KG1 (cell line): ENCODE measurements at places on chromosomes 3 and 15.

- DNase-seq = no peak
Observed at GRCh38 chr3:38059591-38059990, 20.6 kb downstream of the DLEC1 start.

GRCh38 chr3:117903226-117903625 lies 1131.4 kb downstream of the IGSF11 start:
- DNase-seq = no peak

DNA sequence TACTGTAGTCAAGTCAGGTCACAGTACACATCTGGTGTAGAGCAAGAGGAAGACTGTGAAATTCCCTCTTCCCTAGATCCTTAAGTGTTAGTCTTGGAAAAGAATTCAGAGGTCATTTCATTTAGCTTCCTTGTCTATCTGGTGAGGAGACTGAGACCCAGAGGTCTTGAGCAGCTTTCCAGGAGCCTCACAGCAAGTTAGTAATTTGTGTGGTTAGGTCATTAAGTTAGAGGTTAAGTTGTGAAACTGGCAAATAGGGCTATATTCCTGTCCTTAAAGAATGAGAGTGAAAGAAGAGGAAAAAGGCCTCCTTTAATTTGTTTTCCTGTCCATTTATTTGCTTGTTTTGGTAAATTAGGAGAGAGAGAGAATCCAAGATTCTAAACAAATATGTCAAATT lies 9.0 kb downstream of the PODXL2 start:
- no peak for DNase-seq

GRCh38 chr3:14691239-14691638 lies 16.3 kb downstream of the C3orf20 start:
- DNase-seq = no peak

DNA sequence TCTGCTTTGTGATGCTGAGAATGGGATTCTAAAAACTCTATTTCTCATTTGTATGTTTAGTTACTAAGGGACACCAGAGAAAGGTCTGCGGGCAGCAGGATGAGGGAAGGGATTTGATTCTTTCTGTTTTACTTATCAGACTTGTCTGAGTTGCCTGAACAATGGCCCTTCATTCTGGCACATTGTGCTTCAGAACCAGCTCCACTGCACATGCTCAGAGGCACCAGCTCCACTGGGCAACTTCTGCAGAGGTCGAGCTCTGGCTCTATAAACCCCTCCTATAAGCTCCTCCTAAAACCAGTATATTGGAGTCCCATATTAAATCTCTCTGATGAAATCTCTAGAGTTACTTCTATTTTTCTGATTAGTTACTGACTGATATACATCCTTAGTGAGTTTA lies 453.2 kb upstream of the CDIN1 start:
- DNase-seq = no peak

DNA sequence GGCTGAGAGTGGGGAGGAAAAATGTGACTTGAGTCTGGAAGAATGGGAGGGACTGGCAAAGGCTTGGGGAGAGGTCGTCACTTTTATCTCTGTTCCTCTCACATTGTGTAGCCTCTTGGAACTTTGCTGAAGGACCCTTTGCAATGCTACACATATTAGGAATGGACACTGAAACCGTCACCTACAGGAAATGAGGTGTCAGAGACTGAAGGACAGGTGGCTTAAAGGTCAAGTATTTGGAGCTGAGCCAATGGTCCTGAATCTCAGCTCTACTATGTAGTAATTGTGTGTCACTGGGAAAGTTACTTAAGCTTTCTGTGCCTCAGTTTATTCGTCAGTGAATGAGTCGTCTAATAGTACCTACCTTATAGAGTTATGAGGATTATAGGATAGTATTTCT lies 14.7 kb downstream of the MCTP2 start:
- DNase-seq = no peak

- no peak for DNase-seq
Observed at GRCh38 chr3:169390271-169390670, 273.2 kb downstream of the MECOM start.

DNA sequence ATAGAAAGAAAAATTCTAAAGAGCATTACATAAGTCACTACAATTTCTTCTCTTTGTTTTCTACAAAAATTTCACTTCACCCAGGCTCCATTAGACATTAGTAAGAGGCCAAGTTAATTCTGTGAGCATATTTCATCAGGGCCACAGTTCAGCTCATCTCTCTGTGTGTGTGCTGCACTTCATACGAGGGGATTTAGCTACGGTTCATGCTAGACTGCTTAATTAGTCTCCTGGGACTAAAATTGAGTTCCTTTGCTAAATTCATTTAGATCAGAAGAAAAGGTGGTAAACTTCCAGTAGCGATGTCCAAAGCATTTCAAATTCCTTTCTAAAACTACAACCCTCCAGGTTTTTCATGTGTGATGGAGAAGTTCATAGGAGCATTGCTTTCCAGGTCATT lies 83.1 kb upstream of the SETMAR start:
- DNase-seq = no peak

GRCh38 chr3:71346061-71346460 lies 237.5 kb downstream of the FOXP1 start:
- no peak for DNase-seq

DNA sequence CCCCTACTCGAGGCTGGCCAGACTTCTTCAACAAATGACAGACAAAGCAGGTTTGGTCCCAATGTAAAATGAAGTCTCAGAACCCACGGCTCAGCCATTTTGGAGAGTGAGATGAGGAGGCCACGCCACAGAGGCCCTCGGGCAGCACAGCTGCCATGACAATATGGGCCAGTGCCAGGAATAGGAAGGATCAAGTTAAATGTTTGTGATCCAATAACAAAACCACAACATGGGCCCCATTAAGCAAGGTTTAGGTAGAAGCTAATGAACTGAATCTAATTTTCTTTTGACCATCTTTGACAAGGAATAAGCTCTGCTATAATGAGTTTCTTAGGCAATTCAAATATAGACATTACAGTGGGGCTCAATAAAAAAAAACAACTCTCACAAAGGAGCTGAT lies 52.6 kb downstream of the RFTN1 start:
- DNase-seq = no peak

- no peak for DNase-seq
Observed at GRCh38 chr3:102083473-102083872, 234.2 kb downstream of the NFKBIZ start.

DNA sequence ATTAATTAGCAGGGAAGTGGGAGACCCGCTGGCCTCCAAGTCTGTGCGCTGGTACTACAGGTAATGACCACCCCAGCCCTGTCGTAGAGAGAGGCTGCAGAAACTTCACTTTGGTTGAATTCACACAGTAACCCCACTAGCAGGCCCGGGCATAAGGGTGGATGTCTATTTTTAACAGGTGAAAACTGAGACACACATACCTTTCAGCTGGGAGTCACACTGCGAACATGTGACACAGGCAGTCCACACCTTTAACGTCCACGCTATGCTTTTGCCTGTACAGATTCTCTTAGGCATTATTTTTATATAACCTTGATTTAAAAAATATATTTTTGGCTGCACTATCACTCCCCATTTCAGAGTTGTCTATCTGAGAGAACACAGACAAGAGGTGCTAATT lies 3.9 kb downstream of the LRRK1 start:
- no peak for DNase-seq

DNA sequence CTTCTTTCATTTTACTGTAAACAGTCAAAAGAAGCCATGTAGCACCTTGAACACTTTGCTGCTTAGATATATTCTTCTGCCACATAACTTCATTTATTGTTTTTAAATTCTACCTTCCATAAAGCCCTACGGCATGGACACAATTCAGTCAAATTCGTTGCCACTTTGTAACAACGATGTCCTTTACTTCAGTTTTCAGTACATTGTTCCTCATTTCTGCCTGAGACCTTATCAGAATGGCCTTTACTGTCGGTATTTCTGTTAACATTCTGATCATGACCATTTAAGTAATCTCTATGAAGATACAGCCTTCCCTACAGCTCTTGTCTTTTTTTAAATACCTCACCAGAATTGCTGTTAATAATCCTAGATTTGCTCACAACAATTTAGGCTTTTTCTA lies 466.9 kb downstream of the NAALADL2 start:
- DNase-seq = no peak
